Inflammatory macrophage treated with lipopolysaccharide for 1 hour (primary cell): ENCODE measurements at places on chromosomes 1 and 21.

DNA sequence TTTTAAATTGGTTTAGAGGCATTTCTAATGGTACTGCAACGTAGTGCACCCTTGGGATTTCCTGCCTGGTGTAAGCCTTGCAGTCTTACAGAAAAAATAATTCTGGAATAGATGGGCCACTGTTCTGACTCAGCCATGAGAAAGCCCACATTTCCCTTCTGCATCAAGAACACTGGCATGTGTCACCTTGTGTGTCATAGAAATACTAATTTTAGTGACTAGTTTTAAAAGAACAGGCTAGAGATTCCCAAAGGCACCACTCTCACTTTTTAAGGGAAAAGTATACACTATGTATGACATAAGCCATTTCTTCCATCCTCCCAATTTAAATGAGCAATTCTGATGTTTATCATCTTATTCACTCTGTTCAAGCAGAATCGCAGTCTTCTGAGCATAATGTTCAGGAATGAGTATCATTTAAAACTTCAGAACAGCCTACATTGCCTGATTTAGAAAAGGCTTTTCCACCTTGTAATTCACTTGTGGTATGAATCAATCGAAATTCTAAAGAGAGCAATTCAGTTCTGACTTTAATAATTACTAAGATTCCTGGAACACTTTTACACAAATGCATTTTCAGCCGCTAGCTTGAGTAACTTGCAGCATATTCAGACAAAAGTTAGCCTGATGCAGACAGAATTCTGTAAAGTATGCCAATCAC, 18.8 kb downstream of the RGS13 start:
- peak; percentile 4 for DNase-seq

DNA sequence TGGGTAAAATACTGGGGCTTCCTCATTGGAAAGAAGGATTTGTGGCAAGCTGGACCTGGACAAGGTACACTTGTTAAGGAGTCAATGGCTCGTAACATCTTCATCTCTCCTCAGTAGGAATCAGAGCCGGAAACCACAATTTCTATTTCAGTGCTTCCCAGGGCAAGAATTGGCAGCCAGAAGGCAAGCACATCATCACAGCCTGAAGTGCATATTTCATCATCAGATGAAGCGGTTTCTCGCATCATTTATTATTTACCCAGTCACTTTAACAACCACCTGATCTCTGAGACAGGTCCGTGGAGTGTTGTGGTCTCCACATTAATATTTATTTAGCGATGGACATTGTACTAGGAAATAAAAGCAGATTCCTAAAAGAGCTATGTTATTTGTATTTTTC, 55.0 kb downstream of the KCNJ15 start:
- DNase-seq, result no peak

- no peak for DNase-seq
Measured at GRCh38 chr1:224217655-224218623, 34.9 kb downstream of the DEGS1 start.

DNA sequence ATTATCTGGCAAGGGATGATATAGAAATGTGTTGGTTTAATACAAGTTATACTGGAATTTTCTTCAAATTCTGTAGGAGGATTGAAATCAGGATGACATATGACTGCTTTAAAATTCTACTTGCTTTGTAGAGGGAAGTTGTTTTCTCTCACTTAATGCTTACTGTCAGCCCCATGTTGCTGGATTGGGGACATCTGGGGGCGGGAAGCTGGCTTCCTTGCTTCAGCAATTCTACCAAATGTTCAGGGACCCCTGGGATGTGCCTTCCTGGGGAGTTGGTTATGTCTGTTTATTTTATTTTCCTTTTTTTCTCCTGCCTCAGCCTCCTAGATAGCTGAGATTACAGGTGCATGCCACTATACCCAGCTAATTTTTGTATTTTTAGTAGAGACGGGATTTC, 63.5 kb downstream of the CNIH3 start:
- peak; percentile 42 for DNase-seq

DNA sequence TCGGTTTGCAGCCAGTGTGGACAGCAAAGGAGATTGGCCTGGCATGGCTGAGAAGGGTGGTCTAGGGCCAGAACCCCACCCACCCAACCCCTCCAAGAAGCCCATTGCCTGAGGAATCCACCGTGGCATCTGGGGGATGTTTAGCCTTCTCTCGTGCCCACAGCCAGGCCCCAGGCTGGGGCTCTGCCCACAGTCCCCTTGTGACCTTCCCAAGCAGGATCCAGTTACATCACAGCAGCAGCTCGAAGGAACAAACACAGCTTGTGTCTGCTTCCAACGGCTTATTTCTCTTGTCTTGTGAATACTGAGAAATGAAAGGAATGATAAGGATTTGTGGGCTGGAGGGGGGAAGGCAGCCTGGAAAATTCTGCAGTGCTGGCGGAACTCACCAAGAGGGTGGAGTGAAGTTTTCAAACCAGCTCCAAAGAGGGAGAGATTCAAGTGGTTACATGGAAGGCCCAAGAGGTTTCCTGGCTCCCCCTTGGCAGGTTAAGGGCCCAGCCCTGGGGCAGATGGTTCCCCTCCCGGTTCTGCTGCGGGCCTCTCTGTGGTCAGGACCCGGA, 61.6 kb downstream of the DHRS3 start:
- DNase-seq, result peak; percentile 54
